Activated CD8-positive, alpha-beta memory T cell treated with anti-CD3 and anti-CD28 coated beads for 48 hours (primary cell): ENCODE measurements at places on chromosomes 11 and 22.

DNA sequence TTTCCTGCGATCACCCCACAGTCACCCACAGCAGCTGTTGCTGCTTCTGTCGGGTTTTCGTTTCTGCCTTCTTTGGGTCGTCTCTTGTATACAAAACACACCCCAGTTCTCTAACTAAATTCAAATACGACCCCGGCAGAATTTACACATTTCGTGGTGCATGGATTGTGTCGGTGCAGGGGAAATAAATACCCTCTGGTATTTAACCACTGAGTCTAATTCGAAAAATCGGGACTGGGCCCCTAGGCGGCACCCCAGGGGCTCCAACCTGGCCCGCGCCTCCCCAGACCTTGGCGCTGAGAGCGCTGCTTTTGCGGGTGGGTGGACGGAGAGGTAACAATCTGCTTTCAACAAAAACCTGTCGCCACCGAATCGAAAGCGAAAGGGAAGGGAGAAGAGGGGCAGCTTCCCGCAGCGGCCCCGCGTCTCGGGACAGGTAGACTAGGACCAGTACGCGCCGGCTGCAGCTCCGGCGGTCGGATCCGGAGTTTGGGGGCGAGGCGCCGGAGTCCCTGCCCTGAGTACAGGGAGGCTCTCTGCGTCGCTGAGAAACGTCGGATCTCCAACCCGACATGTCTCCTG lies 4.4 kb downstream of the ALX4 start:
- DNase-seq = no peak

DNA sequence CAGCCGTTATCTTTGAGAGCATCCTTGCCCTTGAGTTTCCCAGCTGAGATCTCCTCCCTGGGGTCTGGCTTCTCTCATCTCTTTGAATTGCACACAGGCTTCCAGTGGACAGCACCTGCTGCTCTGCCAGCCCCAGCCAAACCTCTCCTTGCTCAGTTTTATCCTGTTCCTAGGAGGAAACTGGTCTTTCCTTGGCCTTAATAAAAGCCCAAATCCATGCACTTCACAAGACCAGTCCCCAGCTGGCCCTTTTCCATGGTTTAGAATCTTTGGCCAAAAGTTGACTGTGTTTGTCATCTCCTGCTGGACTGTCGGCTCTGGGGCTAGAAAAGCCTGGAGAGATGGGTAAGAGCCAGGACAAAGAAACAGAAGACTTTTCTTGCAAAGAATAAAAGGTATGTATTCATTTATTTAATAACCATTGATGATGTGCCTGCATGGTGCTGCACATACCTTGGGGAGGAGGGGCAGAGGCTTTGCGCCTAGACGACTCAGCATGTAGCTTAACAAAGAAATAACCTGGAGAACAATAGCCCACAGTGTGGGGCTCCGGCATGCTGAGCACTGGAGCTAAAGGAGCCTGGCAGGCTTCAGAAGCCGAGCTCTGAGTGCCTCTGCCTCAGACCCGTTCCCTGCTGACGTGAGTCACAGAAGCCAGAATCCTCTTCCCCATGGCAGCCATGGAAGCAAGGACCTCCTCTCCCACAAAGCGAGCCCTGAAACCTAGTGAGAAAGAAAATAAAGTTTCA lies 319.3 kb upstream of the B3GAT1 start:
- no peak for DNase-seq

- no peak for DNase-seq
These were observed 194.4 kb upstream of the PGR start for GRCh38 chr11:101323997-101324396.

- no peak for DNase-seq
These were observed 313.1 kb downstream of the C11orf87 start for GRCh38 chr11:109735128-109735527.

- no peak for DNase-seq
These were observed 11.0 kb downstream of the OSBPL5 start for GRCh38 chr11:3154001-3154599.

- no peak for DNase-seq
These were observed 2.1 kb upstream of the SHANK3 start for GRCh38 chr22:50670513-50670912.

GRCh38 chr11:660681-661444 lies 23.8 kb downstream of the DRD4 start:
- no peak for DNase-seq

- no peak for DNase-seq
These were observed 782.5 kb downstream of the ETS1 start for GRCh38 chr11:127804747-127805400.
